ENCODE measurements at places on chromosomes 7 and 10.

DNA sequence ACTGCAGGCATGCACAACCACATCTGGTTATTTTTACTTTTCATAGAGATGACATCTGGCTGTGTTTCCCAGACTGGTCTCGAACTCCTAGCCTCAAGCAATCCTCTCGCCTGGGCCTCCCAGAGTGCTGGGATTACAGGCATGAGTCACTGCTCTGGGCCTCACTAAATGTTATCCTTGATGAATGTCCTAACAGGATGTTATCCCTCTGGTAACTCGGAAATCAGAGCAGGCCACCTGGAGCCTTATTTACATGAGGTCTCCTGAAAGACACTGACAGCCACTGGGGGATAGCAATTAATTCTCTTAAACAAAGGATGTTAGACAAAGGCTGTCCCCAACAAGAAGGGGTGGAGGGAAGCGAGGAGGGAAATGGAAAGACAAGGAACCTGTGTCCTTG, 4.5 kb upstream of the ZNF438 start:
- DNase-seq: no peak

- DNase-seq: no peak
Measured at GRCh38 chr10:8616166-8616565, 561.7 kb downstream of the GATA3 start.

- DNase-seq: no peak
Measured at GRCh38 chr7:107982918-107983389, 20.0 kb downstream of the LAMB1 start.

GRCh38 chr7:134515569-134516468, 11.5 kb upstream of the AKR1B10 start:
- DNase-seq: no peak

GRCh38 chr7:37765872-37766525, 82.4 kb upstream of the NME8 start:
- peak; percentile 3 for DNase-seq
